ENCODE measurements at places on chromosomes 12 and 14.

GRCh38 chr14:29937116-29937515 lies 9.5 kb upstream of the PRKD1 start:
- DNase-seq = no peak

DNA sequence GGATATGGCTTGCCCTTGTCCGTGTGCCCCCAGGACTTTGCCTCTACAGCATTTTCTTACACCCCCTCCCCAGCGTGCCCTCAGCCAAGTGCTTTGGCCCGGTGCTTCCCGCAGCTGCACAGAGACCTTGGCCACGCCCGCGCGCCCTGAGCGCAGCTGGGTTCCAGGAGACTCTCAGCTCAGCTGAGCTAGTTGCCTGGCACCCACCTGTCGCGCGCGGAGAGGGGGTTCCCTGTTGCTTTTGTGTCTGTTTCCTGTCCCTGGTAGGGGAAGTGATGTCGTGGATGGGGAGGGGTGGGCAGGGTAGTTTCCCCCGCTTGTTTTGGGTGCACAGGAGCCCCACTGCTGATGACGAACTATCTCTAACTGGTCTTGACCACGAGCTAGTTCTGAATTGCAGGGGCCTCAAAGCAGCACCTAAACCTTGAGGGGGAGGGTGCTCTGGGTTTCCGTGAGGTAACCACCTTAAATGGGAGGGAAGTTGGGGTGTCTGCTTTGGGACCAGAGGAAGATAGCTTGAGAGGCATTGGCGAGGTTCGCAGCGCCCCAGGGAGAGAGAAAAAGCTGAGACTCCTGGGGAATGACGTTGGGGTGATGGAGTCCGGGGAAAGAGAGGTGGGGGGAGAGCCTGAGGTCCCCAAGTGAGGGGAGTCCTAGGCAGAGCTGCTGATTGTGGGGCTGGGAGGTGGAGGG lies 1.5 kb downstream of the DIO3 start:
- no peak for DNase-seq

GRCh38 chr12:20211541-20211940 lies 156.8 kb upstream of the PDE3A start:
- no peak for DNase-seq

DNA sequence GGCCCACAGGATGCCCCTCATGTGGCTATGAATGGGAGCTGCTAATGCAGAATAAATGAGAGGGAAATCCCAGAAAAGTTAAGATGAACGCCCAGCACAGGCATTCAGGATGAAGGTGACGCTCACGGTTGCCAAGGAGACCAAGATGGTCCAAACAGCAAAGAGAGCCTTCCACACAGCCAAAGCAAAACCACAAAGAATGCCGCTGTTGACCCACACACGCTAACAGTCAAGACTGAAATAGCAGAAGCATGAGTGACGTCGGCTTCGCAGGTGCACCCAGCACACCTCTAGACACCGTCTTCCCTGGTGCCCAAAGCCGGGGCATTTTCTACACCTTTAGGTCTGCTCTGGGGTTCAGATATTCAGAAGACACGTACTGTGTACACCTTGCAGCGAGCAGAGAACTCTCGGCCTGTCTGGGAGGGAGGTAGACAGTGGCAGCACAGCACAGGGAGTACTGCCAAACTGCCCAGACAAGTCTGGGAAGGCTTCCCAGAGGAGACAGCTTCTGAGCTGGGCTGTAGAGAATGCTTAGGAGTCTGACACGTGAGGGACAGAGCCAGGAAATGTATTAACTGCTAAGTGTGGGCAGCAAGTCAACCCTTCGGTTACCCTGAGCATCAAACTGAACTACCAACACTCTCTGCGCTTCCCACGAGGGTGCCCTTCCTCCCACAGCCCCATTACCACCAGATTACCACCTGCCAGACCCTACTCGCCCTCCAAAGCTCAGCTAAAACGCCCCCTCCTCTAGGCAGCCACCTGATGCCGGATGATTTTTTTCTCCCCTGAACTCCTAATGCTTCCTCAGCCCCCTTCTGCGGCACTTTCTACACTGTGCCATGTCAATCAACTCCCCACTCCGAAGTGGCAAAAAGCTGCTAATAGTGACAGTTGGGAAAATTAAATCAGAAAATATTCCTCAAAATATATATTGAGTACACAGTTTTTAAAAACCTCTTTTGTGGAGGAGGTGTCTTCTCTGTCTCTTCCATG lies 50.1 kb downstream of the CCDC88C start:
- no peak for DNase-seq

GRCh38 chr12:62657363-62657632 lies 190.7 kb downstream of the MON2 start:
- no peak for DNase-seq

DNA sequence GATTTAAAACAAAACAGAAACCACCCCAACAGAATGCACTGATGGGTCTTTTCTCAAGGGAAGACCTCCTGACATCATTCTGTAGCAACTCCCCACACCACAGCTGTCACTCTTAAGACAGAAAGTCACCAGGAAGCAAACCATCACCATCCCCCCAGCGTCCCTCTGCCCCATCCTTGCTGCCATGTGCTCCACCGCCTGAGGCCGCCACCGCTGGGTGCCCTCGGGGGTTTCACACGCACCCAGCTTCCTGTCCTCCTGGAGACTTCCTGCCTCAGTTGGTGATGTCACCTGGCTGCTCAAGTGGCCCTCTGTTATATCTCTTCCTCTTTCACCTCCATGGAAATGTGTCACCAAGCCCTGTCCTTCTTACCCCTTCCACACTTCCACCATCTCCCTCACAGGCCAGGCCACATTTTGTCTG lies 71.4 kb upstream of the GPR68 start:
- DNase-seq = no peak

- no peak for DNase-seq
These were observed 17.3 kb downstream of the GSG1 start for GRCh38 chr12:13085968-13086686.

DNA sequence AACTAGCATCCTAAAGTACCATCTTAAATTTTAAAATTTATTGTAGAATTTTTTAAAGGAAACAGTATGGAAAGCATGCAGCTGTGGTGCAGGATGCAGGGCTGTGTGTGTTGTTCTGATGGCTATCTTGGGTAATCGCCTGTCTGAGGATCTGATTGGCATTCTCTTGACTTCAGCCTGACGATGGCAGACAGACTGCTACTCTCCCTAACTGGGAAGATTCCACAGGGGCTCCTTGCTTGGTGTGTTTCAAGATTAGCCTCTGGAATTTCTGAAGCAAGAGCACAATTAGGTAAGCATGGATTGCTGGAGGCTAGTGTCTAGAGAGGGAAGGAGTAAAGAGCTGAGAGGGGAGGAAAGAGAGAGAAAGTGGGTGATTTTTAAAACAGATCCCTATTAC lies 696.8 kb upstream of the LRFN5 start:
- no peak for DNase-seq

- no peak for DNase-seq
These were observed 240.6 kb downstream of the SLC25A21 start for GRCh38 chr14:36931791-36932190.

GRCh38 chr14:75343911-75344310 lies 65.3 kb downstream of the FOS start:
- no peak for DNase-seq

DNA sequence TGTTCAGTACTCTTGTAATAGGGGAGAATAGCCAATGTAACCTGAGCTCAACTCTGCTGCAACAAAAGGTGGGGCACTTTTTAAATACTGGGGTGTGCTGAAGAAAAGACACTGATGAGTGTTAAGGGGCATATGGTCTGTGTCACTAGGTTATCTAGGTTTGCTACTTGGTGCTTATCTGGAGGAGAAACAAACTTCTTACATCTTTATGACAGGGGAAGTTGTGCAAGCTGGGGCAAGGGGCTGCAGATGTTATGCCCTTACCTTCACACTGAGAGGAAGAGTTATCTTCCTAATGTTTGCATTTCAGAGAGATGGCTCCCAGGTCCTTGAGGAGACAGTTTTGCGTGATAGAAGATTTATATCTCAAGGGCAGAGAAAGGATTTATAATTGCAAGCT lies 90.9 kb upstream of the PKP2 start:
- no peak for DNase-seq

GRCh38 chr12:49273726-49274395 lies 9.0 kb downstream of the TUBA1C start:
- no peak for DNase-seq

All from HFF-Myc (cell line).